ENCODE measurements at places on chromosomes 1 and 21. TPM values are rescaled to one million over a fixed set of nuclear protein-coding genes. Genes with fewer than 3 reads are reported as not detected.

DNA sequence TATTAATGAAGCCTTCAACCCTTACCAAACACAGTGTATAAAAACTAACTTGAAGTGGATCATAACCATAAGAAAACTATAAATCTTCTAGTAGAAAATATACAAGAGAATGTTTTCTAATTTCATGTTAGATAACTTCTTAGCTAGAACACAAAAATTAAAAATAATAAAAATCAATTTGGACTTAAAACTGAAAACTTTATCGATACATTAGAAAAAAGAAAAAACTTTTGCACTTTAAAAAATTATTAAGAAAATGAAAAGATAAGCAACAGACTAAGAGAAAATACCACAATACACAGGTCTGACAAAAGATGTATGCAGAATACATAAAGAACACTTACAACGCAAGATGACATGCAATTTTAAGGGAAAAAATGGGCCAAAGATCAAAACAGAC is 8.7 kb downstream of the COP1 start:
- DNase-seq: no peak

The LENEP gene
- 2.6 TPM for total RNA-seq

DNA sequence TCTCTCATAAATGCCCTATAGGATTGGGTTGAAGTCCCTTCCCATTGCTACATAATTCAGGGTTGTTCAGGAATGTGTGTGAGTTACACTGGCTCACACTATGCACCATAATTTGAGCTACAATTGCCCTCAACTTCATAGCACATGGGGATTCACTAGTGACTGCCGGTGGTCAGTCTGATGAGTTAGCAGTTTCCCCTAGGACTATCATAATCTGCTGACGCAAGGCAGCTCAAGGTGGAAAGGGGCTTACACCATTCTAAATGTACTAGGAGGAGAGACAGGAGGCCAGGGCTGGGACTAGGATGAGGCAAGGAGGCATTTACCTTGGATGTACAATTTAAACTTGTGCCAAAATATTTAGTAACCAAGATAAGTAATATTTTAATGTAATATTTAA is 224.7 kb downstream of the GRIK1 start:
- no peak for DNase-seq

DNA sequence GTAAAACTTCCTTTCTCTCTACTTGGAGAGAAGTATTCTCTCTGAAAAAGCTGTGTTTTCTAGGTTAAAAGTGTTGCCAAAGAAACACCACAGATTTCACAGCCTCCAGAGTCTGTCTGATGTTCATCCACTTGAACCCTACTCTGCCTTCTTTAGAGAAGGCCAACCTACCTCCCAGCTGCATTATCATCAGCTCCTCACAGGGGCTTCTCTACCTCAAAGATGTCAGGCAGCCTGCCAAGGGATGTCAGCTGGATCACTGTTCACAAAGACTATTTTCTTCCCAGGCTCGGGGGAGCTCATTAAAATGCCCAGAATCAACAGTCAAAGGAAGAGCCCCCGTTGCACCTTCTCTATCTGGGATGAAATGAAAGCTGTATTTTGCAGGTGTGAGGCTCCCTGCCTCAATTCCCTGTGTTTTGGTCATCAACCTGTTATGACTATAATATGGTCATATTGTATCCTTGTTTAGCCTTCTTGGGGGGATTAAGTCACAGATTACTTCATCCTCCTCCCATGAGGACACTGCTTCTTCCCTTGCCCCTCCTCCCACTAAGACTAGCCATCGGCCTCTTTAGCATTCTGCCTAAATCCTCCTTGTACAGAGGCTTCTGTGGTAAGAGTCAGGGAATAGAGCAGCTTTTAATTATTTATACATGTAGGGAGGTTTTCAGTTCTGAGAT is 25.7 kb downstream of the ANGPTL7 start:
- no peak for DNase-seq

The DCDC2B gene
- not detected for total RNA-seq

The ZNF593OS gene
- not detected for total RNA-seq

The PMVK gene
- total RNA-seq: 14.0 TPM

- no peak for DNase-seq
Observed at GRCh38 chr21:27292229-27292628, 325.3 kb upstream of the ADAMTS5 start.

DNA sequence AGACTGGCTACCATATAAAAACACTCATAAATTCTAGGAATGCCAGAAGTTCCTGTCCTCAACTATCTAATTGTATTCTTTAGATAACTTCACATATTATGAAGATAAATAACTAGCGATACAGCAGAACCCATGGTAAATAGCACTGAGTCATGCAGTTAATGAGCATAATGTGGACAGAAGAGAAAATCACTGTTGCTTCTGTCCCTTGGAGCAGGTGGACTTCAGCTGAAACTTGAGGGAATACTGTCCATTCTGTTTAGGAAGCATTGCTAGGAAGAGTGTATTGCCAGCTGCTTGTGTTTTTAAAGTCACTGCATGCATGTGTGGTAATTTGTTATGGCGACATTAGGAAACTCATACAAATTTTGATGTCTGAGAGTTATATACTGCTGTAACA is 854.4 kb downstream of the LTN1 start:
- DNase-seq: no peak

DNA sequence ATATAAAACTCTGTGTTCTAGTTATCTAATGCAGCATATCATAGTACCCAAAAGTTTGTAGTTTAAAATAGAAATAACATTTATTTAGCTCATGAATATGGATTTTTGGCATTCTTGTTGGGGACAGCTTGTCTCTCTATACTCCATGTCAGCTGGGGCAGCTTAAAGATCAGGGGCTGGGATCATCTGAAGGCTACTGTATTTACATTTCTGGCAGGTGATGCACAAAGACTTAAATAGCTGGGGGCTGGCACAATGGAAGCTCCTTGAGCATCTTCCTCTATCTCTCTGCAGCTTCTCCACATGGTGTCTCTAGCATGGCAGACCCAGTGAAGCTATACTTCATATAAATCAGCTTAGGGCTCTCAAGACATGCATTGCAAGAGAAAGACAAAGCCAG is 55.6 kb upstream of the DAB1 start:
- DNase-seq: no peak

The IL12RB2 gene
- 0.88 TPM for total RNA-seq

The PCP4 gene
- not detected for total RNA-seq

DNA sequence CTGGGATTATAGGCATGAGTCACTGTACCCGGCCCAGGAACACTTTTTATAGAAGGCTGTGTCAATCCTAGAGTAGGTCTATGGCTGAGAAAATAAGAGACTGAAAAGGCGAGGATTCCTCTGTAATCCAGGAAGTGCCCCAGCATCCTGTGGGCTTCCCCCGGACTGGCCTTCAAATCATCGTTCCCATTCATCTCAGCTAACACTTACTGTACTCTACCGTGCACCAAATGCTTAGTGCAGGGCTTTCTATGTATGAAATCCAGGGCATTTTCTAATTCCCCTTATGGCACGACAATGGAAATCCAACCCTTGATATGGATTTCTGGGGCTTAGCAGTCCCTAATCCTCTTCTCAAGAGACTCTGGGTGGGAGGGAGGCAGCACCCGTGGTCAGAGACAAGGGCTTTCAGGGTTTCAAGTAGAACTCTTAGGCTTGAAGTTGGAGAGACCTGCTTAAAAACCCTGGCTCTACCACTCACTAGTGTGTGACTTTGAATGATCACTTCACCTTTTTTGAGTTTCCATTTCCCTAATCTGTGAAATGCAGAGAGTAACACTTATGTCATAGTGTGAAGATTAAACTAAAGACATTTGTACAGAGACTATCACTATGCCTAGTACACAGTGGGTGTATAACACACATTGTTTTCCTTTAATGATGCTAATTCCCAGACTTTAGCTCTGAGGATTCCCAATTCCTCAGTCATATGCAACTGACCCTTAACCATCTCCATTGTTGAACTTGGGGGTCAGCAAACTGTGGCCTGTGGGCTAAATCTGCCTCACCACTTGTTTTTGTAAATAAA is 20.3 kb downstream of the MECR start:
- no peak for DNase-seq

DNA sequence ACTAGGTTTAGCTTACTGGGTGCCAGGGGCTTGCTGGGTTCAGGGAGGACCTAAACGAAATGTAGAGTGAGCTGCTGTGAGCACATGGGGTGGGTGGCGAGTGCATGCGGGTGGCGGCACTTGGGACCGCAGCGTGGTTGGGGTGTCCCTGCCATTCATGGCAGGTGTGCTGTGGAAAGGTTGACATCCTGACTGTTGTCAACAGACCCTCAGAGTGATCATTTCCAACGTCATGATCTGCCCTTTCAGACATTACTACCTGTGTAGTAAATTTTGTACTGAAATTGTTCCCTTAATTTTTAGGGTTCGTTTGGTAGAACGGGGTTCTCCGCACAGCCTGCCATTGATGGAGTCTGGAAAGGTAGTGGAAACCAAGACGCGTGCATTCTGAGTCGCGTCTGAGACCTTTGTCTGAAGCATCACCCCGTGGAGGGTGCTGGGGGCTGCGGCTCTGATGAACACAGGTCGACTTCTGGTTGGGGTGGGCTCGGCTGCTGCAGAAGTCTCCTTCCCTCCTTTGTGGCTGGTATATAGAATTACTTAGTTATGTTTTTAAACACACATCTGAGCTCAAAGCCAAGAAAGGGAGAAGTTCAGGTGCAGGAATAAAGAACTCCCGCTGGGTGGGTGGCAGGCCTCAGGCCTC is 43.3 kb downstream of the S100B start:
- DNase-seq: no peak

The OR10K1 gene
- total RNA-seq: not detected

DNA sequence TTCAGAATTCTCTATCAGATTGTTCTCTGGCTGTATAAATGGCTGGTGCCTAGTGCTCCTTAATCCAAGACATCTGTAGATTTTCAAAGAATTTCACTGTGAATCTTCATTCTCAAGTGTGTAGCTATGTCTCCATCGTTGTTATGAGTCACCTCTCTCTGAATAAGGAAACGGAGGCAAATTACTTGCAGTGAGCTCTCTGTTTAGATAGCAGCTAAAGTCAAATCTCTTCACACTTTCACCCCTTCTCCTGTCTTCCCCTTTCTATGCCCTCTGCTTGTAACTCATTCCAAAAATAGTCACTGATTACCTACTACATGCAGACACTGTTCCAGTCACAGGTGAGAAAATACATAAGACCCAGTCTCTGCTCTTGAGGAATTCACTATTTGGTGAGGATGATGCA is 39.7 kb downstream of the CHML start:
- no peak for DNase-seq
